ENCODE measurements at places on chromosomes 1 and 21. TPM values are rescaled to one million over a fixed set of nuclear protein-coding genes. Genes with fewer than 3 reads are reported as not detected.

DNA sequence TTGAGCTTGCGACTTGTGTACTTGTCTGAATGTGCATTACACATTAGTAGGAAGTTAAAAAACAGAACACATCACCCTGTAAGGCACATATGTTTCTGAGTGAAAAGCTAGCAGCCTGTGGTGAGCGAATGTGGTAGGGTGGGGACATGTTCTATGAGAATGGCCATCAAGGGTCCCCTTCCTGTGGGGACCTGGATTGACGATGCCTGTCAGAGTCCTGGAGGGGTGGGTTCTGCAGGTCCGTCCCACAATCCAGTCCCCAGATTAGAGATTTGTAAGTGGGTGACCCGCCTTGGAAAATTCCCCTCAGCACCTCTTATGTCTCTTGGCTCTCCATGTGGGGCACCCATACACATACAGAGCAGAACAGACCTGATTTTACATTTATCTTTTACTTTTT is 40.0 kb downstream of the MTARC1 start:
- DNase-seq, result no peak

DNA sequence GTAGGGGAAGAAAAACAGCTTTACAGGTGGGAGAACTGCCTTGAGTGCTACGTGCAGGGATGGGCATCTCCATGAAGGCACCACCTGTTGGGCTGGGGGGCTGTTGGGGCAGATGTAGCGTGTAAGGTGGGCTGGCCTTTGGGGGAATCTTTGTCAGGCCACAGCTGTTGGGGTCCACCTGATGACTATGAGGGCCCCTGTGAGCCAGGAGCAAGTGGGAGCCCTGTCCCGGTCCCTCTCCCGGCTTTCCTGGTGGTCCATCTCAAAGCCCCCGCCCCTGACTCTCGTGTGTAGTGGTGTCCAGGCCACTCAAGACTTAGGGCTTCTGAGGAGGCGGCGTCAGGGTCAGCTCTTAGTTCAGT is 13.5 kb downstream of the SLC37A1 start:
- no peak for DNase-seq

DNA sequence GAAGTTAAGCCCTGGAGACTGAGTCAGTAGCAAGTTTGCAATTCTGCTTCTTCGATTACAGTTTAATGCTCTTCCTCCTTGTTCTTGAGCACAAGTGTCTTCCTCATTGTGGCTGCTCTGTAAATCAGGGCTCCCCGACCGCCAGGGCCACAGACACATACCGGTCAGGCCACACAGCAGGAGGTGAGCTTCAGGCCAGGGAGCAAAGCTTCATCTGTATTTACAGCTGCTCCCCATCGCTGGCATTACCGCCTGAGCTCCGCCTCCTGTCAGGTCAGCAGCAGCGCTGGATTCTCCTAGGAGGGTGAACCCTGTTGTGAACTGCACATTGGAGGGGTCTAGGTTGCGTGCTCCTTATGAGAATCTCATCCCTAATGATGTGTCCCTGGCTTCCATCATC is 1.7 kb upstream of the TRAPPC10 start:
- no peak for DNase-seq

DNA sequence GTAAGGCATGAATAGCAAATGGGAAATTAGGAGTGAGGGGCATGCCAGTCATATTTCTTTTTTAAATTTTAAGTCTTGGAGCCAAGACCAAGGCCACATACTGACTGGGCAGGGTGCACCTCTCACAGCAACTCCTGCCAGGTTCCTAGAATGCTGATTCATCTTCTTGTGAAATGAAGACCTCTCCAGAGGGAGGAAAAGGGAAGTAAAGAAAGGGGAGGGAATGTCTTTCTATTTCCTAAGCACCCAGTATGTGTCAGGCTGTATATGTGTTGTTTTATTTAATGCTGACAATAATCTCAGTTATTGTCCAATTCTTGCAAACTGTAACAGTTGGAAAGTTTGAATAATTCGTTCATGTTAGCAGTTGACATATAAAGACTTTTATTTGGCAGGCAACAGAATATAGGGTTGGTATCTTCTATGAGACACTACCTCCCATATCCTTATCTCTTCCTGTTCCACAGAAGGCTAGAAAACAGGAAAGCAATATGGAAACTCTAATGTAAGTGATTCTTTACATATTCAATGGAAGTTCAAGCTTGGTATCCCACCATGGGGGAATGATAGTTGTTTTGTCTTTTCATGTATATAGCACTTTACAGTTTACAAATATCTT is 259.1 kb upstream of the USP24 start:
- DNase-seq, result no peak

DNA sequence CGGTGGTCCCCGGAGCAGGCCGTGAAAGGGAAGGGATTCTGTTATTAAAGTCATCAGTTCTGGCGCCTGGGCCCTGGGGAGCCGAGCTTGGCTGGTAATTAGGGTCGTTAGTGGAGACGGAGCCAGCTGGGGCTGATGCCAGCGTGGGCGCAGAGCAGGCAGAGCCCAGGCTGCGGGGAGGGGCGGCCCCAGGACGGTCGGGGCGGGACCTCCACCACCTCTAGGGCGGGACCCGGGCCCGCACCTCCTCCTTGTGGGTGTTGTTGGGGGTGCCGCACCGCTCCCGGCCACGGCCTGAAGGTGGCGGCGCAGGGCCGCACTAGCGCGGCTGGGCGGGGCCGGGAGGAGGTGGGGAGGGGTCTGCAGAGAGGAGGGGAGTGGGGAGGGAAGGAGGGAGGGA is 470.6 kb downstream of the PTPRU start:
- DNase-seq, result peak; percentile 74

- no peak for DNase-seq
These were observed 105.4 kb upstream of the FAM78B start for GRCh38 chr1:166272155-166272554.

GRCh38 chr1:234656944-234657654 is 47.1 kb upstream of the IRF2BP2 start:
- DNase-seq, result peak; percentile 88

DNA sequence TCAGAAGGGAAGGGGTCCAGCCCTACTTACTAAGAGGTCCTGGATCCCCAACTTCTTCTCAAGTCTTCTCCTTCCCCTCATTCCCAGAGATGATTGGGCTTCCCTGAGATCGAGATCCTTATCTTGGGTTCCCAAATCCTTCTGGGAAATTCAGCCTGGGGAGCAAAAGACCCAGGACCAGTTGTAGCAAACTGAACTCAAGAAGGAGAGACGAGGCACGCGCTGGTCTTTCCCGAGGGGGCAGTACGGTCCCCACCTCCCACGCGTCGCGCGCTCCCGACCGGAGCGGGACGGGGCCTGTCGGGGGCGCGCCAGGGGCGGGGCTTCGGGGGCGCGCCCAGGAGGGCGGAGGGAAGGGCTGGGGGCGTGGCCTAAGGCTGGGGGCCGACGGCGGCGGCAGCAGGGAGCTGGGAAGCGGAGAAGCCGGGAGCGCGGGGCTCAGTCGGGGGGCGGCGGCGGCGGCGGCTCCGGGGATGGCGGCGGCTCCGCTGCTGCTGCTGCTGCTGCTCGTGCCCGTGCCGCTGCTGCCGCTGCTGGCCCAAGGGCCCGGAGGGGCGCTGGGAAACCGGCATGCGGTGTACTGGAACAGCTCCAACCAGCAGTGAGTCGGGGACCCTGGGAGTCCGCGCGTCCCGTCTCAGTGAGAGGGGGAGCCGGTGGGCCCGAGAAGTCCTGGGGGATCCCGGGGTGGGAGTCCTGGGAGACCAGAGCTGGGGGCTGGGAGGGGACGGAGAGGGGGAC is at the start of gene EFNA3:
Gene EFNA3, plus strand, starts transcription at position 369 of the 741 bp plus-strand sequence. Its CDS starts 105 bp downstream, at position 474.
- no peak for DNase-seq

DNA sequence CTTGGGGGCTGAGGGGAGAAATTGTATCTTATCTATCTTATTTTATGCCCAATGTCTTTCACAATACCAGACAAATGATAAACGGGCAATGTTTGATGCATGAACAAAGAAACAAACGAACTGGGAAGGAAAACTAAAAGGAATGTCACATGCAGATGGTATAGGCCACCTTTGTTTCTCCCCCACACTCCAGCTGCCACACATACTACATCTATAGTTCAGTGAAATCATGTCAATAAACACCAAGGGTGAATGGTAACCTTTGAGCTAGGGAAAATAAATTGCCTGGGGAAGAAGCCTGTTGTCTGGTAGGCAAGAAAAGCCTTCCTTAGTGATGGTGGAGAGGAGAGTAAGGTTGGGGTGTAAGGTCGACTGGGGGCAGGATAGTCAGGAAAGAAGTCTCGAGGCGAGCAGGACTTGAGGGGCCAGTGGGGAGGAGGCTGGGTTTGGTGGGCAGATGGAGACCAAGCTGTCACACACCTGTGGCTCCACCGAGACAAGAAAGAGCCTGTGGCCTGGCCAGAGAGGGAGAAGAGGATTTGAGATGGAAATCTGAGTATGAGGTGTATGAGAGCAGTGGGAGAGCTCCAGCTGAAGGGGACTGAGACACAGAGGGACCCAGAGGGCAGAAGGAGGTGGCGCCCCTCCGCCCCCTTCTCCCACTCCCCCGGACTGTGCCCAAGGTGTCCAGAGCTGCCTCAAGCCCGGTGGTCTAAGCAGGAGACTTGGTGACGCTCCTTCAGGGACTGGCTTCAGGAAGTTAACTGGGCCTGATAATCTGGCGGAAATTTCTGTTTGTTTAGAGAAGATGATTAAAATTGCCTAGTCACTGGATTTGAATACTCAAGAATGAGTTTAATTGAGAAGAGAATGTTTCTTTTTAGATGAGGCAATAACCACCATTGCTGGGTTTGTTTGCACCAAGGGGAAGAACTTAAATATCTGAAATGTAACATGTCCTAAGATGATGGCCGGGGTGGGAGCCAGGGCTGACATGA is 37.3 kb downstream of the ATF3 start:
- no peak for DNase-seq

- DNase-seq, result peak; percentile 61
These were observed 26.9 kb downstream of the SORT1 start for GRCh38 chr1:109370712-109371340.

GRCh38 chr1:201916649-201917249 is 28.1 kb downstream of the SHISA4 start:
- peak; percentile 98 for DNase-seq

- DNase-seq, result no peak
These were observed 40.1 kb upstream of the FOXO6 start for GRCh38 chr1:41320895-41321676.

- DNase-seq, result no peak
These were observed 5.3 kb downstream of the ATP2B4 start for GRCh38 chr1:203631946-203632345.

DNA sequence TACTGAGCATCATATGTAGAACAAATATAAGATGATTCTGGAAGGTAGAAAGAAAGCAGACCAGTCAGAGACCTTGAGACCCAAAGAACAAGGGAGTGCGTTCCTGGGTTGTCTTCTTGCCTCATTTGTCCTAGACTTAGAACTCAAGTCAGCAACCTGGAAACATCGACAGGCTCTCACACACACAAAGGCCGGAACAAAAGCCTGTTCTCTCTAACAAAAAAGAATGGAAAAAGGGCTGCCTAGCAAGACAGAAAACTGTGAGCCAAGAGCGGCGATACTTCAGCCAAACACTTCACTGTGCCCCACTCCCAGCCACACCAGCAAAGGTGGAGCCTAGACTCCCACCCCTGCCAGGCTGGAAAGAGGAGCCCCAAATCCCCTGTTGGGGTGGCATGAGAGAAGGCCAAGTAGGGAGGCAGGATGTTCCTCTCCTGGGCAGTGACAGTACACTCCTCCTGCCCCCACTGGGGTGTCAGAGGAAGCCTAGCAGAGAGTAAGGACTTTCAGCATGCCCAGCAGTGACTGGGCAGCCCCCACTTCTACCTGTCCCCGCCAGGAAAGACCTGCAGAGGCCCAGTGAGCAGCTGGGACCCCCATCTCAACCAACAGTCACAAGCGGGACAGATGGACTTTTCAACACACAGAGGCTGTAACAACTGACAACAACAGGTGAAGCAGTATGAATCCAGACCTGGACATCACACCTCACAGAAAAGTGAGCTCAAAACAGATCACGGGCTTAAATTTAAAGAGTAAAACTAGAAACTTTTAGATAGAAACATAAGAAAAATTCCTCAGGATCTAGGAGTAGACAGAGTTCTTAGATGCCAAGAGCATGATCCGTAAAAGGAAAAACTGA is 33.0 kb downstream of the MRAP start:
- DNase-seq, result no peak

DNA sequence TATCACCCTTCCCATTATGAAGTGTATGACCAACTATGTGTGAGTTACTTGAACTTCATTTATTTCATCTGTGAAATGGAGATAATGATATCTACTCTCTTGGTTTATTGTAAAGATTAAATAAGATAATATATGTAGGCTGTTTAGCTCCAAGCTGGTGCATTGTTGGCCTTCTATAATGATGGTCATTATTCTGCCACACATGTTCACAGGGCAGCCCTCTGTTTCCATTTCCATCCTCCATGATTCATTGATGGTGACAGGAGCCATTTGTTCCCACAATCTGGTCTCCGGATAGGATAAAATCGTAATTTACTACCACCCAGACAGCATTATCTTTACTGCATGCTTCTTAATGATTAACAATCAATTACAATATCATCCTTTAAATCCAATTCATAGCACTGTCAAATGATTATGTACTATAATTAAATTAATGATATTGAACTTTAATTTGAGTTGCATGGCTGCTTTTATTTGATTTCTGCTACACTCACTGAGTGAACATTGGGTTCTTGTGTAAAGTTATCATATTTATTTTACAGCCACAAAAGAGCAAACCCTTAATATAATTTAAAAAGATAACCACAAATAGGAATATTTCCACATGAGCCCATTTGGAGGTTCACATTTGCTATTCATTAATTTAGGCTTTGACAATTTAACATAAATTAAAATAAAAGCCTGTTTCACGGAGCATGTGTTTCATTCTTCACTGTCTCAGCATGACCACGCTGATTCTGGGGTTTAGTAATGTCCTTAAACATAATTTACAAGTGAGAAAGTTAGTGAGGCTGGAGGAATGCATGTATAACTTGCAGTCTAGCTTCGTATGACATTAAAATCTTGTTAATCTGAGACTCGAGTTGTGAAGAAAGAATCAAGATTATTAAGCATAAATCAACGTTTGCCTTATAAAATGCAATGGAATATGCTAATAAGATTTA is 596.4 kb upstream of the ZRANB2 start:
- no peak for DNase-seq

DNA sequence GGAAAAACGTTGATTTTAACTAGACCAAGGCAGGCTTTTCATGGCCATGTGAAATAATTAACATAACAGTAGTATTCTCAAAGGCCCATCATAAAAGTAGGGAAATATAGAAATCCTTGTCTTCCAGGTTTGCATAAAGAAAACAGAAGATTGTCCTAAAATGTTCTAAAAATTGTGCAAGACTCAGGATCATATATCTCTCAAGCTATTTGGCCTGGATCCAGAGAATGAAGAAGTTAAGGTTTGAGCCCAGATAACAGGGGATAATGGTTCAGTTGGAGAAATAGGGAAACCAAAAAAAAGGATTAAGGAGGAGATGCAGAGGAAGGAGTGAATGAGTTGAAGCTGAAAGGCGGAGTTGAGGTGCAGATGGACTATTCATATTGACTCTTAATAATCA is 555.5 kb upstream of the NR5A2 start:
- no peak for DNase-seq

GRCh38 chr1:47759936-47760629 is 237.1 kb downstream of the TRABD2B start:
- DNase-seq, result no peak

The DAB1 gene
- total RNA-seq, result not detected

The XCL2 gene
- not detected for total RNA-seq

The ALX3 gene
- total RNA-seq, result not detected

The HPCA gene
- not detected for total RNA-seq

The RAB7B gene
- total RNA-seq, result 0.19 TPM

The YBX1 gene
- total RNA-seq, result 838 TPM

The E2F2 gene
- 7.3 TPM for total RNA-seq

The LORICRIN gene
- not detected for total RNA-seq

The PGLYRP4 gene
- total RNA-seq, result not detected

The AADACL4 gene
- not detected for total RNA-seq

Data from SJSA1 (cell line).